ENCODE measurements at places on chromosomes 11 and 22. TPM values are rescaled to one million over a fixed set of nuclear protein-coding genes. Genes with fewer than 3 reads are reported as not detected.

Gene THRSP
- total RNA-seq = not detected

Gene CLTCL1
- 5.6 TPM for total RNA-seq

Gene CYTH4
- 2.4 TPM for total RNA-seq

Gene OR52I2
- not detected for total RNA-seq

Gene ADM2
- total RNA-seq = not detected

Gene OR52H1
- total RNA-seq = 1.4 TPM
